ENCODE measurements at places on chromosomes 4 and X.

DNA sequence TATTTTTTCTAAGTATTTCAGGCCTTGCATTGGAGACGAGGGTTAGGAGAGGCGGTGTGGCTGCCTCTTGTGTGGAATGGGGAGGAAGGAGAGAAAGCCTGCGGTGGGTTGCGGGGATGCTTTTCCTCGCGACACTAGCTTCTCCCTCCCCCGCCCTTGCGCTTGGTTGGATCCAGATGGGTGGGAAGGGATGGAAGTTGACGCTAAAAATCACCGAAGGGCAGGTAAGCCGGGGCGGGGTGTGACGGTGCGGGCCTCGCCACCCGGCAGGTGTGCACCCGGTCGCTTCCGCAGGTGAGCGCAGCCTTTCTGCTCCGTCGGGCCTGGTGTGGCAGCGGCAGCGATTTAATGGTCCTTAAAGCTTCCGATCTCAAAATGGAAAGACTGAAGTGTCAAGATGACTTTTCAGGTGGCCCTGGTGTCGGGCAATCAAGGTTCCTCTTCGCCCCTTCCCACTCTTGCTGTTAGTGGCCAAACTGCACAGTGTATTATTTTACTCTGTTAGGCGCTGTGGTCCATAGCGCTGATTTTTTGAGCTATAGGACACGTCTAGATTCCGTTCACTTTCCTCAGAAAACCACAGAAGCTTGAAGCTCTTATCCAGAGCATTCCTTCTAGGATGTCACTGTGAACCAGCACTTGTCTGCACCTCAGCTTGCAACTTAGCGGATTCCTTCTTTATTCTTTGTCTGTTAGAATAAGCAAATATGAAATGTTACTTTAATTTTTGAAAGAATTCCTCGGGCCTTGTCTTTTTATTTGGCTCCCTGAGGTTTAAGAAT, 765 bp downstream of the ENOPH1 start:
- DNase-seq, result peak; percentile 51

GRCh38 chr4:1216869-1217294, 32.0 kb downstream of the CTBP1 start:
- DNase-seq, result no peak

DNA sequence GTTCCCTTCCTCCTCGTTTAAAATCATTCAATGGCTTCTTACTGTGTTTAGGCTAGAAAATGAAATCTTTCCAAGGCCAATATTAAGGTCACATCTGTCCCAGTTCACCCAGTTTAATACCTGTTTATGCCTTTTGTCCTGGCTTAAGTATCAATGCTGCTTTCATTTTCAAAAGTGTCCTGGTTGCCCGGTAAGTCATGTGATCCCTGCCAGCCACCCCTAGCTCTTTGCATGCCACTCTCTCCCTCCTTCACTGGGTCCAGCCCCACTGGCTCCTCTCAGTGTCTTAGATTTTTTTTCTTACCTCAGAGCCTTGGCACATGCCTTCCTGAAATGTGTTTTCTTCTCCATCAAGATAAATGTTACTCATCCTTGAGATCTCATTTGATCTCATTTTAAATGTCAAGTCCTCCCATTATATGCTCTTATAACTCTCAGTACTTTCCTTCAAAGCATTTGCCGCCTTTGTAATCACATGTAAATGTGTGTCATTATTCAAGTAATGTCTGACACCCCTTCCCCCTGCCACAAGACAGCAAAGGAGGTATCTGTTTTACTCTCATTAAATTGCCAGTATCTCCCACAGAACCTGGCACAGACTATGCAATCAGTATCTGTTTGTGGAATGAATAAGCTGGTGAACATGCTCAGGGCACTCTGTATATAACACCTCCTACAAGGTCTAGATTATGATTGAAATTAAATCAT, 472.5 kb upstream of the RPS6KA3 start:
- no peak for DNase-seq

DNA sequence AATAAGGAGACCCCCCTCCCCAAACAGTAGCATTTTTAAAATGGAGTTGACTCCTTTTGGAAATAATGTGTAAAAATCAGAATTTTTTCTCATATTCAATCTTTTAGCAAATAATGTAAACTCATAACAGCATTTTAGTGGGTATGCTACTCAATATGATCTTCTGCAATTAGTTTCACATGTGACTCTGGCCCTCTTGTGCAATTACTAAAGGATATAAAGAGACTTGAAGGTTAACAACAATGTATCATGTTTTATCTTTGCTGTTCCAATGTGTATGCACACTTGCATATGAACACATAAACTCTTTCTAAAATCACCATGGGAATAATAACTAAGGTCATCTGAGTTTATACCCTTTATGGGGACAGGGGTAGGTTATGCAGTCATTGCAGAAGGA, 39.9 kb upstream of the RXFP1 start:
- no peak for DNase-seq

DNA sequence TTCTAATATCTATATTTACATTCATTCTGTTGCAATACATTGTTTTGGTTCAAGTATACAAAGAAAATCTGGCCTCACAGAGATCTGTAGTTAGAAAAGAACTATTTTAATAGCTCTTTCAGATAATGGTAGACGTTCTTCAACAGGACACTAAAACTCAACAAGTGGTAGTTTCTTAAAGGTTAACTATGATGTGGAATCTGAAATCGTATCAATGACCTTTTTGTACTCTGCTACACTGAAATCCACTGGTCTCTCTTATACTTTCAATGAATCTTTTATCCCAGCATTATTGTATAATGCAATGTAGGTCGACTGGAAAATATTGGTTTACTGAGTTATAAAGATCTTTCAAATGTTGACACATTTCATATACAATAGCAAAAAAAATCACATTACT, 12.7 kb downstream of the TMEM185A start:
- no peak for DNase-seq

DNA sequence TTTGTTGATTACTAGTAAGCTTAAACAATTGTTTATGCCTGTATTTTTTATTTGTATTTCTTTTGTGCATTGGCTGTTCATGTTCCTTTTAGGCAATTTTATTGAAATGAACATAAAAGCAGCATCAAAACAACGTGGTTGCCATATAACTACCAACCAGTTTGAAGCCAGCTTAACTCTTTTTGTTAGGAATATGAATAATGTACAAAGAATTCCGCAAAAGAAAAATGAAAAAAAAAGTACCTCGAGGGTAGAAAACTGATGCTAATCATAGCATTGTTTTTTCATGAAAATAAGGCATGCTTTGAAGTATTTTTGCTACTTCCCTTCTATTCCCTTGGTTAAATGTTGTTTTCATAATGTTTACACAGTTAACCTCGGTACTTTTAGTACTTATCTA, 1024.0 kb upstream of the SLIT2 start:
- no peak for DNase-seq

DNA sequence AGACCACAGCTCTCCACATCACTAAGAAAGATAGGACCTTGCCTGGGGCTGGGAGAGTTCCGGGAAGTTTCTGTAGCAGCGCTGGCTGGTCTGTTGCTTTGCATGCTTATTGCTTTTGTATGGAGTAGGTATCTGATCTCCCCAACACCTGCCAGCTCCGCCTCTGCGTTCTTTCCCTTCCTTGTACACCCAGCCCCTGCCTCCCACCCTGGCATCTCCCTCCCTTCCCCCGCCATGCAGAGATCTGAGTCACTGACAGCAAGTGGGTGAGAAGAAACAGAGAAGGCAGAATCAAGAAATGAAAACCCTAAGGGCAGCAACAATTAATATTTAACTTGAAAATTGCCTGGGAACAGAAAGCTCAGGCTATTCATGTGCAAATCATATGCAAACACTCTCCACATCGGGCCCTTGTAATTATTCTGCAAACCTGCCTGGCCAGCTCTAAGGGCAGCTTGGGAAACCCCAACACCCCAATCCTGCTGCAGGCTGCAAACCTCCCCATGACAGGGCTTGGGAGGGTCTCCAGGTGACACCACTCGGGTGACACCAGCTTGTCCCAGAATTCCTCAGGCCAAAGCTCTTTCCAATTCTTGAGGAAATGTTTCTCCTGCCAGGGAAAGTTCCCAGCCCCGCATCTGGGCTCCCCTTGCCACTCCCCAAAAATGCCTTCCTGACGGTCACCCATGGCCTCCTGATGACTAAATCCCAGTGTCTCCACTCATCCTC, 257.2 kb downstream of the FBXW7 start:
- peak; percentile 18 for DNase-seq

- peak; percentile 9 for DNase-seq
Observed at GRCh38 chr4:76950956-76951671, 1.6 kb downstream of the SEPTIN11 start.

DNA sequence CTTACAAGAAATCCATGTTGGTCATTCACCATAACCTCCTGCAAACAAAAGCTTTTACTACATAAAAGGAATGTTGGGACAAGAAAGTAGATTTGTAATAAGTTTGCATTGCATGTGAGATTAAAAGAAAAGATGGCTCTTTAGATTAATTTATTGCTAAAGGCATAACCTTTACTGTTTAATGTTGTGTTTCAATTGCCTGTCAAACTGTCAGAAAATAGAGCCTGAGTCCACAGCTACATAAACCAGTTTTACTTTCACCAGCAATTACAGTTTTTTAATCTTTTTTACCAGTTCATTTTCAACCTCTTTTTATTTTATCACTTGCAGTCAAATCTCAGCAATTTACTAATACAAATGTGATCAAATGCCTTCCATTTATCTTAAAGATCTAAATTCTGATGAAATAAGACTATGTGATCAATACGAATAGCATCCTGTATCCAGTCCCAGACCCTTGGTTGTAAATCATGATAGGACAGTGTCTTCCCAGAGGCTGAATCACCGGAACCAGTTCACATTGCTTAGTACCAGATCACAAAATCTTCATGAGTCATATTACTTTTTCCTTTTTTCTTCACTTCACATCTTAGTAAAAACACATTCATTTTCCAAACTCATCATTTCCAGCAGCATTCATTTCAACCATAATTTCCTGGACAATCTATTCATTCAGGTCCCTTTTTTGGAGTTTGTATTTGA, 95.4 kb upstream of the FRG1 start:
- no peak for DNase-seq

- DNase-seq, result no peak
Observed at GRCh38 chrX:111008126-111008525, 87.9 kb upstream of the PAK3 start.

GRCh38 chr4:98517218-98518021, 141.0 kb downstream of the TSPAN5 start:
- DNase-seq, result no peak

DNA sequence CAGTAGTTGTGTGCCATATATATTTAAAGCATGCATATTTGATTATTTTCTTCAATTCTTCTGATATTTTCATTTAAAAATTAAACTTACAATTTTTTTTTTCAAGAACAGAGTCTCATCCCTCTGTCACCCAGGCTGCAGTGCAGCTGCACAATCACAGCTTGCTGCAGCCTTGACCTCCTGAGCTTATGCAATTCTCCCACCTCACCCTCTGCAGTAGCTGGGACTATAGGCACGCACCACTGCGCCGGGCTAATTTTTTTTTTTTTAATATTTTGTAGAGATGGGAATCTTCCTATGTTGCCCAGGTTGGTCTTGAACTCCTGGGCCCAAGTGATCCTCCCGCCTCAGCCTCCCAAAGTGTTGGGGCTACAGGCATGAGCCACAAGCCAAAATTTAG, 5.8 kb upstream of the DCLK2 start:
- DNase-seq, result no peak

DNA sequence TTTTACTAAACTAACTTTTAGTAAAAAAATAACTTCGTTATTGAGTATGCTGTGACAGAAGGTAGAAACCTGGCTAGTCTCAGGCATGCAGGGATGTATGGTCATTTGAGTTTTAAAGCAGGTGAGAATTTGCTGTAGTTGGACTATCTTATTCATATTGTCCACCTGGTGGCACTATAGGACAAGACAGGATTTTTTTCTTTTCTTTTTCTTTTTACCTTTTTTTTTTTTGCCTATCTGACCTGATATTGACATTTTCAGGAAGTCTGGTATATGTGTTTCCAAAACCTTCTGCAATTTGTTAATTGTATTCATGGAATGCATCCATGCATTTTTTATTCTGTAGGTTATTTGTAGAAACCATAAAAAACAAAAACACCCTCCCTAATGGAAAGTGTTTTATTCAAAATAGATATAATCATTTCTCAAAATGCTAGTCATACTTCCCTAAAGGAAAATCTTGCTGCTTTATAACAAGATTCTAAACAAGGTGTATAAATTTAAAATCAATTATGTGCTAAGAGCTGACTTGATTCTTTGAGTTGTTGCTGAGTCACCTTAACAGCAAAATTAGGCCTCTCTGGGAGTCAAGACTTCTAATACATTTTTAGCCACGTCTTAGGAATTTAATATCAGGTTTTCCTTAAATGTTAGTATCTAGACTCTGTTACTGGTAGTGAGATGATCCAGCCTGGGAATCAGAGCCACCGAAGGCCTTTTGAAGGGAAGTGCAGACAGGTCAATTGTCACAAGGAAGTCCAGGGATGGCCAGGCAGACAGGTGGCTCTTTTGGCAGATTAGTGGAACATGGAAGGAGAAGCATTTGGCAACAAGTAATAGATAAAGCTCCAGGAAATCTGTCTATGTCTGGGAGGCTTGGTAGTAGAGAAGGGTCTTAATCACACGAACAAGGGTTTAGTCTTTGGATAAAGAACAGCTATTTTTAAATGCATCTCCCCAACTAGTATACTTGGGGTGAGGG, 201.3 kb upstream of the GNPDA2 start:
- DNase-seq, result peak; percentile 61

DNA sequence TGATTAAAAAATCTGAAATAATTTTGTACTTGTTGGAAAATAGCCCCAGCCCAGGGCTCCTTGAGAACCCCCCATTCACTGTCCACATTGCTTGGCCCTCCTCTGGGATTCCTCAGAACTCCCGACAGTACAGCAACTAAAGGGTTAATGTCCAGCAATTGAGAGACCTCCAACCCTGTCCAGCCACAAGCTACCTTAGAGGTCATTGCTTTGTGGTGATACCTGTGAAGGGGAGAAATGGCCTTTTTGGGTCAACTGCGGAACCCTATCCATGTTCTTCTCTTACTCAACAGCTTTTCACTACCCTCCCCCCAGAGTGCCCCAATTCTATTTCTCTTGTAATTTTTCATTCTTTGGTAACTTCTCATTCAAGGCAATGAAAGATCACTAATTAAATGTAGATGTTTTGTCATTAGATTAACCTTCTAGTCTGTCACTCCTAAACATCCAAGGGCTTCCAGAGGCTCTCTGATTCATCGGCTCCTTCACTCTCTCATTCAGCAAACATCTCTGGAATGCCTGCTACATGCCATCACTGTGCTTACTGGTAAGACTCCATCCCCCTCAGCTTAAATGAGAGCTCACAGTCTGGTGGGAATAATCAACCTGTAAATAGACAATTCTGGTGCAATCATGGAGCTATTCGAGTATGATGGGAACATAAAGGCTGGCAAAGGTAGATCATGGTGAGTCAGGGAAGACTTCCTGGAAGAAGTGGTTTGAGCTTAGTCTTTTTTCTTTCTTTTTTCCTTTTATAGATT, 241.4 kb upstream of the PGRMC2 start:
- no peak for DNase-seq

- DNase-seq, result no peak
Observed at GRCh38 chr4:17347445-17347844, 164.4 kb downstream of the QDPR start.

DNA sequence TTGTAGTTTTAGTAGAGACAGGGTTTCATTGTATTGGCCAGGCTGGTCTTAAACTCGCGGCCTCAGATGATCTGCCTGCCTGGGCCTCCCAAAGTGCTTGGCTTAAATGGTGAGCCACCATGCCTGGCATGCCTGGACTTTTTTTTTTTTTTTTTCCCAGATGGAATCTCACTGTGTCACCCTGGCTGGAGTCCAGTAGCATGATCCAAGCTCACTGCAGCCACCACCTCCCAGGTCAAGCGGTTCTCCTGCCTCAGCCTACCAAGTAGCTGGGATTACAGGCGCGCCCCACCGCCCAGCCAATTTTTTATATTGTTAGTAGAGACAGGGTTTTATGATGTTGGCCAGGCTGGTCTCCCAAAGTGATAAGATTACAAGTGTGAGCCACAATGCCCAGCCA, 8.4 kb downstream of the UBE2K start:
- DNase-seq, result no peak

Measured in NCI-H2081 (cell line).